Globus pallidus (tissue), 1 donor: ENCODE measurements at places on chromosomes 11 and 22.

- no peak for DNase-seq
Observed at GRCh38 chr11:12958986-12959385, 50.1 kb upstream of the RASSF10 start.

GRCh38 chr22:44596396-44597125 lies 98.5 kb upstream of the RTL6 start:
- no peak for DNase-seq

GRCh38 chr22:49894322-49895054 lies 23.8 kb downstream of the ALG12 start:
- no peak for DNase-seq

DNA sequence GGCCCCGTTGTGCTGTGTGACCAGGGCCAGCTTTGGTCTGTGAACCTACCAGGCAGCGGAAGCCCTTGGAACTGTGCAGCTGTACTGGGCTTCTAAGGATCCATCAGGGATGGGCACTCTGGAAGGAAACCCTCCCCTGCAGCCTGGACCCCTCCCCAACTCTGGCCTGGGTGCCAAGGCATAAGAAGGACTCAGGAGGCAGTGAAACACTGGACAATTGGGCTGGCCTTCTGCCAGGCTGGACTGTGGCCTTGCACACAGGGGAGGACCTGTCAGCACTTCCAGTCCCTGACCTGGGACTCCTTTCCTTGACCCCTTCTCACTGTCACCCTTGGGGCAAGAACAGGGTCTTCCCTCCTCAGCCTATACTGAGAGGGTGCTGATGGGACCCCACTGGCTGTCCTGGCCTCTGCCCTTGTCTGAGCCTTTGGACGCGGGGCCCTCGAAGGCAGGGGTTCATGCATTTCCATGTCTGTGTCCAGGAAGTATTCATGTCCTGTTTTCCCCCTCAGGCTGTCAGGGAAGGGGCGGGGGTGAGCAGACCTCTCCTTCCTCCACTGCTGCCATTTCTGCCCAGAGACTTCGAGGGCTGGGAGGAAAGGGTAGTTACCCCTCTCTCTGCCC lies 39.6 kb downstream of the PDE2A start:
- no peak for DNase-seq
